ENCODE measurements at places on chromosomes 1 and 21.

DNA sequence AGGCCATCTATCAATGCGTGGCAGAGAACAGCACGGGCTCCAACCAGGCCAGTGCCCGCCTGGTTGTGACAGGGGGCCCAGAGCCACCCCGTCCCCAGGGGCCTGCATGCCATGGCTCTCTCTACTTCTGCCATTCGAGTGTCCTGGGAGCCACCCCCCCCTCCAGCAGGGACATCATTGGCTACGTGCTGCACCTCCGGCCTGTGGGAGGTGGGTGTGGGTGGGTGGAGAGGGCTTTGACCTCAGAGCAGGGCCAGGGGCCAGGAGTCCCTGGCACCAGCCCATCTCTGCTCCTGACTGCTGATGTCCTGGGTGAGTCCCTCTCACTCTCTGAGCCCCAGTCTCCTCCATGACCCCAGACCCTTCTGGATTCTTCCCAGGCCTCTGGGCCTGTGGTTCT, 25.3 kb downstream of the SLC27A3 start:
- no peak for DNase-seq

DNA sequence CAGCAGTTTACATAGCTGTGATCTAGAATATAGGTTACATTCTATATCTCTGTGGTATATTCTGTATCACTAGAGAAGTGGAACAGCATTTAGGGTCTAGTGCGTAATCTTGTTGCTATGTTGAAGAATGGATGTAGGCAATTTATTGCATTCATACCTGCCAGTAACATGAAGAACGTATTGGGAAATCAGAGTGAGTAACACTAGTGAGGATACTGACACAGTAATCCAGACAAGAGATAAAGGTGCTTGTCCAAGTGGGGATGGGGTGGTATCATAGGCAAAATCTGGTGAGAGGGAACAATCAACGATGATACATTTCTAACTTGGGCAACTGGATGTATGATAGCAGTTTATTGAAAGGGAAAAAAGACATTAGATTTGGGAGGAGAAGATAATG, 9.8 kb downstream of the PPP2R5A start:
- no peak for DNase-seq

DNA sequence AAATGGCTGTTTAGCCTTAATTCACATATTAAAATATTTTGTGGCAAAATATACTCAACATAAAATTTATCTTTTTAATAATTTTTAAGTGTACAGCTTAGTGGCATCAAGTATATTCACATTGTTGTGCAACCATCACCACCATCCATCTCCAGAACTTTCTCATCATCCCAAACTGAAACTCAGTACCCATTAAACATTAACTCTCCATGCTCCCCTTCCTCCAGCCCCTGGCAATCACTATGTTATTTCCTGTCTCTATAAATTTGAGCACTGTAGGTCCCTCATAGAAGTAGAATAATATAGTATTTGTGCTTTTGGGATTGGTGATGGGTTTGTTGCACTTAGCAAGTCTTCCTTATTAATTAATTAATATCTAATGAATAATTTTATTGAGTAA, 29.4 kb downstream of the CCN1 start:
- no peak for DNase-seq

DNA sequence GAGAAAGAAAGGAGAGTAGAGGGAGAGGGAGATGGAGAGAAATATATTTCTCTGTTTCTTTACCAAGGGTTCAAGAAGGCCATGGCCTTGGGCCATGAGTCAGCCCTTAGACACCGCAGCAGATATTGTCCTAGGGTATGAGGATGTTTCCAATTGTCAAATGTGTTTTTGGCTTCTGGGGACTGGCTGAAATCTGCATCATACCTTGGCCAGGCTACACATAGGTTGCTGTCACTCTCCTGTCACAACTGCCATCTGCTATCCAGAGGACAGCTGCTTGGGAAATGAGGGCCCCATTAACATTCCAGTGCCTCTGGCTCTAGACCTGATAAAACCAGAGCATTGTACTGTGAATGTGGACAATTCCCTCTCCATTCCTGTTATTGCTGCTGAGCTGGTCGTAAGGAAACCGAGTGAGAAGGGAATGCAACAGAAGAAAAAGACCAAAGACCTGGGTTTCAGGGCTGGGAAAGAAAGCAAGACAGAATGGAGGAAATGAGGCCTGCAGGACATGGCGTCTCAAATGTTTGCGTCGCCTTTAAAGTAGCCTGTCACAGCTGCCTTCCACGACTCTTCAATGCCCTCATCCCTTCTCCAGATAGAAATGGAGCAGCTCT, 8.8 kb upstream of the PIGC start:
- DNase-seq: no peak

- no peak for DNase-seq
Observed at GRCh38 chr1:52862666-52863458, 20.3 kb downstream of the ZYG11A start.

All from ovary (tissue), 10 donors.